Bronchus fibroblast of lung (primary cell): ENCODE measurements at places on chromosomes 2 and 18. TPM values are rescaled to one million over a fixed set of nuclear protein-coding genes. Genes with fewer than 3 reads are reported as not detected.

The GAL3ST2 gene
- not detected in 2 replicates for total RNA-seq

The FKBP7 gene
- total RNA-seq, result 42.4 and 42.5 TPM in 2 replicates

The GCC2 gene
- total RNA-seq, result 4.0 and 5.4 TPM in 2 replicates

The TRIM43 gene
- total RNA-seq, result not detected in 2 replicates

The ODC1 gene
- total RNA-seq, result 209 and 281 TPM in 2 replicates
